ENCODE measurements at places on chromosomes 2 and 18.

GRCh38 chr2:232103140-232103737 is 141.7 kb downstream of the DIS3L2 start:
- no peak for DNase-seq

- DNase-seq, result no peak
Measured at GRCh38 chr2:119683074-119683712, 4.2 kb downstream of the TMEM177 start.

GRCh38 chr2:23460228-23460627 is 75.2 kb downstream of the KLHL29 start:
- no peak for DNase-seq

GRCh38 chr2:241445426-241445825 is 63.0 kb downstream of the STK25 start:
- DNase-seq, result no peak

GRCh38 chr2:79835911-79836310 is 323.1 kb downstream of the CTNNA2 start:
- DNase-seq, result no peak
